ENCODE measurements at places on chromosomes 6 and 20.

DNA sequence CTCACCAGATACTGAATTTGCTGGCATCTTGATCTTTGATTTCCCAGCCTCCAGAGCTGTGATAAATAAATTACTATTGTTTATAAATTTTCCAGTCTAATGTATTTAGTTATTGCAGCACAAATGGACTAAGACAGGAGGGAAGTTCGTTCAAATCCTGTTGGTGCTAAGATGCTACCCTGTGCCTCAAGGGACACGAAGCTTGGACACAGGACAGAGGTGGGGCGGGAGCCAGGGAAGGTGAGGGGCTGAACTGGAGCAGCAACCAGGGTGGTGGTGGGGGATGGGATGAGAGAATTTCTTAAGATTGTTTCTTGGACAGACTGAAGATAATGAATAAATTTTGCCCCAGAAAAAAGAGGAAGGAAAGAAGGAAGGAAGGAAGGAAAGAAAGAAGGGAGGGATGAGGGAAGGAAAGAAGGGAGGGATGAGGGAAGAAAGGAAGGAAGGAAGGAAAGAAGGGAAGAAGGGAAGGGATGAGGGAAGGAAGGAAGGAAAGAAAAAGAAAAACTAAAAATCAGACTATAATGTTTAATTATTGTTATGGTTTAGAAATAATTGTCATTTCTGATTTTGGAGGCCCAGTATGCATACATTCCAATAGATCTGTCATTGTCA, 127.2 kb downstream of the CDC5L start:
- no peak for DNase-seq

DNA sequence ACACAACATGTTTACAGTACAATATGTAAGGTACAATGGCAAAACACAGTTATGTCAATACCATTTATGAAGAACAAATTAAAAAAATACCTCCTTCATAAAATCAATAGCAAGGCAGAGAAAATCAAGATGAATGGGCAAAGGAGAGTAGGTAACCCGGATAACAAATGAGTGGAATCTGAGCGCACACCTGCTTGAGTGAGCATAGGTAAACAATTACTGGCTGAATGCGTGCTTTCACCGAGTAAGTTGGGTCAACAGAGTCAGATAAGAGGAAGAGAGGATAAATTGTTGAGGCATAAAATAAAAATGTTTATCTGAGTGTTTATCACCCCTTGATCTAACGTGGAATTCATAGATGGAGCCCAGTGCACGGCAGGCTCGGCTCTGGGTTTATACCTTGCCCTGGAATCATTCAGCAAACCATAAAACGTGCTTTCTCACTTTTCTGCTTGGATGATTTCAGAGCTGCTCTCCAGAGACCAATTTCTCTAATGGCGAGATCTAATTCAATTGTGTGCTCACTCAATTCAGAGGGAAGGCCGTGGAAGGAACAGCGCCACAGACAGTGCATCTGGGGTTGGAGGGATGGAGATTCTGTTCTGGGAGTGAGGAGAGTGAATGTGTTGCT, 224.8 kb upstream of the MAP3K7 start:
- DNase-seq, result no peak

- no peak for DNase-seq
These were observed 60.7 kb downstream of the FAM120B start for GRCh38 chr6:170367241-170367640.

DNA sequence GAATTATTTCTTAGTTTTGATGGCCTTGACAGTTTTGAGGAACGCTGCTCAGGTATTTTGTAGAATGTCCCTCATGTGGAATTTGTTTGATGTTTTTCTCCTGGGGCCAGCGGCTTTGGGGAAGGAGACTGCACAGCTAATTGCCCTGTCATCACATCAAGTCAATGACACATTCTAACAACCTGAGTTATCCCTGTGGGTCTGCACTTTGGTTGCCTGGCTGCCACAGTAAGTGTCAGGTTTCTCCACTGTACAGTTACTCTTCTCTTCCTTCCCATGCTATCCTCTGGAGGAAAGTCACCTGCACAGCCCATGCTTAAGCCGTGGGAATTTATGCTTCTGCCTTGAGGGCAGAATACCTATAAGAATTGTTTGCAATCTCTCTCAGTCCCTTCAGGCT, 1.4 kb upstream of the TREML4 start:
- DNase-seq, result no peak

DNA sequence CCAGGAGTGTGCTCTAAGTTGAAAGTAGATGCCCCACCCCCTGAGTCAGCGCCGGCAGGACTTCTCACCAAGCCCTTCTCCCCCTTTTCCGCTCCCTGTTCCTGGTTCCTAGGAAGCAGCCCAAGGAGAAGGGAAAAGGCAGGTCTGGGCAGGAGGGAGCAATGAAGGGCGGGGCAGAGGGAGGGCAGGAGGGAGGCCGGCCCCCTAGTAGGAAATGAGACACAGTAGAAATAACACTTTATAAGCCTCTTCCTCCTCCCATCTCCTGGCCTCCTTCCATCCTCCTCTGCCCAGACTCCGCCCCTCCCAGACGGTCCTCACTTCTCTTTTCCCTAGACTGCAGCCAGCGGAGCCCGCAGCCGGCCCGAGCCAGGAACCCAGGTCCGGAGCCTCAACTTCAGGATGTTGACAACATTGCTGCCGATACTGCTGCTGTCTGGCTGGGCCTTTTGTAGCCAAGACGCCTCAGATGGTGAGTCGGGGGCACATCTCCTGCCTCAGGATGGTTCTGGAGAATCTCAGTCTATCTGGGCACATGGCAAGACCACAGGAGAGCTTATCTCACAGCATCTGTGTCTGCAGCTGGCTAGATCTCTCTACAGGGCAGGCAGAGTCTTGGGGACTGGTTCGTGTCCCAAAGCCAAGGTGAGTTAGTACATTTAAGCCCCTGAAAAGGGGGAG, at the start of gene PROCR:
PROCR (plus strand) TSS at position 320 of the 681 bp plus-strand sequence; CDS start at position 403, 83 bp downstream.
- peak; percentile 93 for DNase-seq

DNA sequence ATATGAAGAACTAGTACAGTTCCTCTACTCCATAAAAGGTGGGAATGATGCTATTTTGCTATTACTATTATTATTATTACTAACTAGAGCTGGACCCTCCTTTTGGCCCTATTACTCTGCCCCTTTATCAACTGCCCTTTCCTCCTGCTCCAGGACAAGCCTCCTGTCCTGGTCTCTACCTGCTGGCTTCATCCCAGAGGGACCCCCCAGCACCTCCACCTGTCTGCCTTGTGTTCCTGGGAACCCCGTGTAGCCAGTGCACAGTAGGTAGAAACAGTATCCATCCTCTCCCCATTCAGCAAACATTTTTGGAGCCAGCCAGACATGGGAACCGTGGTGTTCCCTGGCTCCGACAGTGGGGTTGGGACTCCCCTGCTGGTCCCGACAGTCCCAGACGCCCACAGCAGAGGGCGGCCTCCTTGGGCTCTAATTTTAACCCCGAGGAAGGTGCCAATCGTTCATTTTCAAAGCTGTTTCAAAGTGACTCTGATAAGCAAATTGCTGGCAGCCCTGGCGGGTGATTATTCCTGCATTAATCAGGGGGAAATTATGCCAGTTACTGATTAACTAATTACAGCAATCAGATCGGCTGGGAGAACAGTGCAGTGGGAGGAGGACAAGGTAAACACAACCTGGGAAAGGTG, 44.2 kb upstream of the MDGA1 start:
- no peak for DNase-seq

- DNase-seq, result no peak
These were observed 16.8 kb downstream of the RPL7L1 start for GRCh38 chr6:42896178-42896719.

DNA sequence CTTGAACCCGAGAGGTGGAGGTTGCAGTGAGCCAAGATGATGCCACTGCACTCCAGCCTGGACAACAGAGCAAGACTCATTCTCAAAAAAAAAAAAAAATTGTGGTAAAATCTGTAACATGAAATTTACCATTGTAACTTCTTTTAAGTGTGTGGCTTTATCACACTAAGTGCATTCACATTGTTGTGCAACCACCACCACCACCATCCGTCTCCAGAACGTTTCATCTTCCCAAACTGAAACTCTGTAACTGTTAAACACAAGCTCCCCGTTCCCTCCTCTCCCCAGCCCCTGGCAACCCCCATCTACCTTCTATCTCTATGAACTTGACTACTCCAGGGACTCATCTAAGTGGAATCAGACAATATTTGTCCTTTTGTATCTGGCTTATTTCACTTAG, 29.7 kb downstream of the PDRG1 start:
- no peak for DNase-seq

DNA sequence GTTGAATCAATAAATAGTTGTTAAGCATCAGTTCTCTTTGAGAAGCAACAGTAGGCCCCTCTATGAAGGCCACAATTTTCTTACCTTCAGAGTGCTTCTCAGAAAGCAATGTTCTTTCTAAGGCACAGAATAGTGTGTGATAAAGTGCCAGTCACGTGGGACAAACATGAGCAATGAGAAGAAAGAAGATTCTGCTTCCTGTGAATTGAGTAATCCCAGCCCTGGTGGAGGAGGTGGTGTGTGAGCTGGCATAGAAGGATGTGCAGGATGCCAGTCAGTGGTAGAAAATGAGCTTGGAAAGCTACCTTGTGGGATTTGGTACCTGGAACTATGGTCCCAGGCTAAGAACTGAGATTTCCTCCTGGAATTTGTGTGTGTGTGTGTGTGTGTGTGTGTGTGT, 21.7 kb downstream of the KIZ start:
- no peak for DNase-seq

- DNase-seq, result no peak
These were observed 81.3 kb upstream of the ARMC2 start for GRCh38 chr6:108766886-108767285.

DNA sequence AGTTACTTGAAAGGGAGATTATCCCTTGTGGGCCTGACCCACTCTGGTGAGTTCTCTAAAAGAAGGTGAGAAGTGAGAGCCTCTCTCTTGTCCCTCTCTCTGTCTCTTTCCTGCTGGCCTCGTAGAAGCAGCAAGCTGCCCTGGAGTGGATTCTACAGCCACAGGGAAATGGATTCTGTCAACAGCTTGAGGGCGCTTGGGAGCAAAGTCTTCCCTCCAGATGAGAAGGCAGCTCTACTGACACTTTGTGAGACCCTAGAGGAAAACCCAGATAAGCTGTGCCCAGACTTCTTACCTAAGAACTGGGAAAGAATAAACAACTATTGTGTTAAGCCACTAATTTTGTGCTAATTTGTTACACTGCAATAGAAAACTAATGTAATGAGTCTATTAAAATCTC, 39.9 kb downstream of the ANKRD60 start:
- no peak for DNase-seq

Data from DMS 273 treated with DMSO at 0.1 percent for 48 hours (cell line).